Osteocyte (in vitro differentiated cells): ENCODE measurements at places on chromosomes 12 and 14.
A peak's percentile ranks its signal among the peaks of the same experiment; 100 is the strongest.

DNA sequence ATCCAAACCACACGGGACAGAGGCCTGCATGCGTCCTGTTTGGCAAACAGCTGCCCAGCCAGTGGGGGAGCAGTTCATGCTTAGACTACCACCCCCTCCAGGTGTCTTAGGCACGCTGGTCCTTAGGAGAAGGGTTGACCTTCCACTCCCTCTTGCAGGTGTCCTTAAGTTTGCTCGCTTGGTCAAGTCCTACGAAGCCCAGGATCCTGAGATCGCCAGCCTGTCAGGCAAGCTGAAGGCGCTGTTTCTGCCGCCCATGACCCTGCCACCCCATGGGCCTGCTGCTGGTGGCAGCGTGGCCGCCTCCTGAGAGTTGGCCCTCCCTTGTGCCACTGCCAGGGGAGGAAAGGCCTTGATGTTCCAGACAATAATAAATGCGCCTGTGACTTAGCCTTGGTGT, 1.8 kb downstream of the C12orf57 start:
- peak overlapping the region; percentile 94 for H3K4me3 ChIP-seq
- peaks cover 33% of the 10 kb centered on the region for H3K4me1 ChIP-seq
- H3K27ac ChIP-seq, result no peak overlapping the region

- no peaks in the 10 kb centered on the region for H3K27me3 ChIP-seq
- no peaks in the 10 kb centered on the region for H3K4me1 ChIP-seq
- H3K36me3 ChIP-seq, result no peaks in the 10 kb centered on the region
- no peak overlapping the region for H3K27ac ChIP-seq
- DNase-seq, result no peak
Measured at GRCh38 chr12:114316076-114316475, 89.9 kb downstream of the TBX5 start.

- DNase-seq, result no peak
- H3K4me1 ChIP-seq, result peaks cover 30% of the 10 kb centered on the region
- H3K36me3 ChIP-seq, result peaks cover 3% of the 10 kb centered on the region
Measured at GRCh38 chr14:71371711-71372396, 464.6 kb downstream of the PCNX1 start.

DNA sequence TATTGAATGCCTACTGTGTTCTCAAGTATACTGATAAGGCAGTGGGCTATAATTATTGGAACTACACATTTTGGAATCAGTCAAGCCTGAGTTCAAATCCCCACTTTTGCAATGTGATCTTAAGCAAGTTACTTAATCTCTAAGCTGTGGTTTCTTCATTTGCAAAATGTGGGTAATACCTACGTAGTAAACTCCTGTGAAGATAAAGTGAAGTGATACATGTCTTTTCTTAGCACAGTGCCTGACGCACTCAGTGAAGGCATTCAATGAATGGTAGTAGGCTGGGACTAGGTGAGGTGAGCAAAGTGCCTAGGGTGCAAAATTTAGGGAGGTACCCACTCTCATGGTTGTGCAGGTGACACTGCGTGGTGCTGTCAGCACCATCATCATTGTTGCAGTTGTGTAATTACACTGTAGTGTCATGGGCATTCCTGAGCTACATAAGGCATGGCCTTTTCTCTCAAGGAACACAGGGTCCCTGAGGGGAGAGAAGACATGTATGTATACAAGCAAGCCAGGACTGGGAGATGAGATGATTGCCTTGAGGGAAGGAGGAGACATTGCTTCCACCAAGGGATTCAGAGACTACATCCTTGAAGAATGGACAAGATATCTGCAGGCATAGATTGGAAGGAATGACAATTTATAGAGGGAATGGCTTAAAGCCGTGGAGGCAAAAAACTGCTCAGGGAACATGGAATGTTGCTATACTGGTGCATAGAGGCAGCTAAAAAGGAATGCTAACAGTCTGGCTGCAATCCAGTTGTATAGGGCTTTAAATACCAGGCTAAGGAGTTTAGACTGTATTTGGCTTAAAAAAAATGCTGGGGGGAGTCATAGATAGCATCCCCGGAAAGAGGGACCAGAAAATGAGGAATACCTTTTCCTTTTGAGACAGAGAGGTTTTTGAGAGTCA, 129.2 kb upstream of the ARHGAP5 start:
- H3K4me1 ChIP-seq, result peaks cover 13% of the 10 kb centered on the region
- H3K27me3 ChIP-seq, result no peaks in the 10 kb centered on the region
- no peak for DNase-seq
- H3K4me3 ChIP-seq, result no peak overlapping the region

DNA sequence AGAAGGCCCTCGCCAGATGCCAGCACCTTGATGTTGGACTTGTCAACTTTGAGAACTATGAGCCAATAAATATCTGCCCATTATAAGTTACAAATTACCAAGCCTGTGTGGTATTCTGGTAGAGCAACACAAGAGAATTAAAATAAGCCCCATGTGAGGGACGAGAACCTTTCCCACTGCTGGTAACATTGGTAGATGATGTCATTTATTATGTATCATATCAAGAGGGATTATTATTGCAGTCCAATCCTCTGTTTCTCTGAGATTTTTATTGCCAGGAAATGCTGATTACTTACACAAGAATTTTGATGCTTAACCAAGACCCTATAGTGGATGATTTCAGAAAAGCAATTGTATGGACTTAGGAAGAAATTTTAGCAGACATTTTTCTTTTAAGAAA, 40.3 kb upstream of the SLC24A4 start:
- no peak overlapping the region for H3K4me3 ChIP-seq
- no peak for DNase-seq
- H3K36me3 ChIP-seq, result no peaks in the 10 kb centered on the region
- no peaks in the 10 kb centered on the region for H3K27me3 ChIP-seq
- no peaks in the 10 kb centered on the region for H3K4me1 ChIP-seq
- H3K27ac ChIP-seq, result no peak overlapping the region

GRCh38 chr14:85587151-85587711, 57.3 kb downstream of the FLRT2 start:
- peak overlapping the region; percentile 40 for H3K4me3 ChIP-seq
- peak overlapping the region; percentile 75 for H3K27ac ChIP-seq
- DNase-seq, result no peak
- no peaks in the 10 kb centered on the region for H3K27me3 ChIP-seq
- peaks cover 35% of the 10 kb centered on the region for H3K4me1 ChIP-seq

GRCh38 chr12:51358496-51358895, 12.0 kb upstream of the CELA1 start:
- peaks cover 2% of the 10 kb centered on the region for H3K4me1 ChIP-seq
- H3K27ac ChIP-seq, result no peak overlapping the region
- DNase-seq, result no peak
- H3K27me3 ChIP-seq, result no peaks in the 10 kb centered on the region
- no peak overlapping the region for H3K4me3 ChIP-seq
- H3K36me3 ChIP-seq, result no peaks in the 10 kb centered on the region

- H3K36me3 ChIP-seq, result peaks cover 27% of the 10 kb centered on the region
- H3K27ac ChIP-seq, result no peak overlapping the region
- H3K27me3 ChIP-seq, result no peaks in the 10 kb centered on the region
- no peak overlapping the region for H3K4me3 ChIP-seq
Measured at GRCh38 chr14:96088074-96088473, 48.9 kb downstream of the C14orf132 start.
